ENCODE measurements at places on chromosomes 2 and 18. TPM values are rescaled to one million over a fixed set of nuclear protein-coding genes. Genes with fewer than 3 reads are reported as not detected.

- H3K36me3 ChIP-seq: no peaks in the 10 kb centered on the region
- no peak overlapping the region for H3K27ac ChIP-seq
- no peaks in the 10 kb centered on the region for H3K4me1 ChIP-seq
- no peak overlapping the region for H3K4me3 ChIP-seq
Measured at GRCh38 chr2:14530506-14530905, 102.0 kb upstream of the LRATD1 start.

DNA sequence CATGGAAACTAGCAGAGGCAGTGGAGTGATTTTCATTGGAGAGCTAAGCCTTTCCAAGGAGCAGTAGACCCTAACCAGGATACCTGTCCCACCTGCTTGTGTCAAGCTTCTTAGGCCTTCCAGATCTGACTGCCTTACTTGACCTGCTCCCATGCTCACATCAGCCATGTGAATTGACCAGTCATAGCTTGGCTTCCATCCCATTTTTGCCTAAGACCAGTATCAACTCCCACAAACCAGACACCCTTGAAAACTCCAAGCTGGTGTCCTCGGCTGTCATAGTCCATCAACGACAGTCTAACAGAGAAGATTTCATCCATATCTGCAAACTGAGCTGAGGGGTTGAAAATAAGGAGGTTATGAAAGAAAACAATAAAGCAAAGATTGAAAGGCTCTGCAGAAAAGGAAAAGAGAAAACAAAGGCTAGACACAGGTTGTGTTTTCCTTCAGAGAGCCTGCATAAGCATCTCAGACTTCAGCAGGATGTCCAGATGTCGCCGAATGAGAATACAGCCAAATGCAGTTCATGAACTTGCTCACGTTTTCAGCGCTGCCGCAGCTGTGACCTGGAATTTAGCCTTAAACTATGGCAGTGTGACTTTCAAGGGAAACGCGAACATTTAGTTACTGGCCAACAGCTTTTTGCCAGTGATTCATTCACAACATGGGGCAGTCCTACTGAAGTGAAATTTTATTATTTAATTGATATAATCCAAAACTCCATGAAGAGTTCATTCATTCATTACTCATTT is 868.1 kb upstream of the ID2 start:
- no peak for DNase-seq
- no peaks in the 10 kb centered on the region for H3K4me1 ChIP-seq
- H3K27ac ChIP-seq: no peak overlapping the region
- no peaks in the 10 kb centered on the region for H3K36me3 ChIP-seq
- H3K4me3 ChIP-seq: no peak overlapping the region

- H3K36me3 ChIP-seq: no peaks in the 10 kb centered on the region
- H3K4me1 ChIP-seq: peaks cover 9% of the 10 kb centered on the region
- no peak overlapping the region for H3K27ac ChIP-seq
- DNase-seq: no peak
- H3K4me3 ChIP-seq: no peak overlapping the region
Measured at GRCh38 chr2:127479219-127479825, 47.0 kb downstream of the IWS1 start.

The RTTN gene
- total RNA-seq: 9.7 TPM

The KLF7 gene
- 43.4 TPM for total RNA-seq

The NCKAP5 gene
- 5.9 TPM for total RNA-seq
